ENCODE measurements at places on chromosomes 12 and 14. TPM values are rescaled to one million over a fixed set of nuclear protein-coding genes. Genes with fewer than 3 reads are reported as not detected.

The M6PR gene
- 142 TPM for total RNA-seq

The RNF212B gene
- not detected for total RNA-seq

The USP15 gene
- total RNA-seq = 61.8 TPM

The P2RX2 gene
- total RNA-seq = not detected

The CDCA3 gene
- total RNA-seq = 44.3 TPM

The KRT79 gene
- total RNA-seq = not detected

The TMTC1 gene
- total RNA-seq = 5.1 TPM

The TMEM63C gene
- not detected for total RNA-seq

The ITGB7 gene
- not detected for total RNA-seq

The NPC2 gene
- 238 TPM for total RNA-seq

The ABCC9 gene
- total RNA-seq = not detected

The SLC8A3 gene
- total RNA-seq = not detected

The LAG3 gene
- 4.1 TPM for total RNA-seq

The RFX4 gene
- not detected for total RNA-seq

The MFAP5 gene
- total RNA-seq = not detected

The TSHR gene
- not detected for total RNA-seq

The NCOR2 gene
- total RNA-seq = 297 TPM

The TSPAN19 gene
- not detected for total RNA-seq

The KERA gene
- not detected for total RNA-seq

The TAS2R46 gene
- 2.4 TPM for total RNA-seq

The TSPAN8 gene
- 1.6 TPM for total RNA-seq

The HPD gene
- total RNA-seq = not detected

The KRT4 gene
- total RNA-seq = not detected

The HNF1A gene
- total RNA-seq = not detected

The FGD6 gene
- total RNA-seq = 14.0 TPM

The PLXNC1 gene
- total RNA-seq = 0.04 TPM

The SLC4A8 gene
- 9.7 TPM for total RNA-seq

The PSMA3 gene
- 240 TPM for total RNA-seq

The NGB gene
- not detected for total RNA-seq

The SLC39A2 gene
- not detected for total RNA-seq

The GPR132 gene
- total RNA-seq = not detected

The SSTR1 gene
- total RNA-seq = 1.4 TPM

The RPL10L gene
- total RNA-seq = not detected

The LUM gene
- 1.9 TPM for total RNA-seq

The IL22 gene
- not detected for total RNA-seq

The TPH2 gene
- total RNA-seq = not detected

The CPNE6 gene
- not detected for total RNA-seq

The PRB2 gene
- total RNA-seq = not detected

The VSIG10 gene
- 38.4 TPM for total RNA-seq

The L2HGDH gene
- 5.3 TPM for total RNA-seq

The CLEC1A gene
- total RNA-seq = 22.5 TPM

The RNASE2 gene
- total RNA-seq = not detected

The POLR3B gene
- total RNA-seq = 12.3 TPM

The TROAP gene
- 62.4 TPM for total RNA-seq

The ST8SIA1 gene
- total RNA-seq = not detected

The PZP gene
- total RNA-seq = 0.88 TPM

The SRRM4 gene
- not detected for total RNA-seq

The DCN gene
- total RNA-seq = not detected

The AICDA gene
- not detected for total RNA-seq

The KLHL42 gene
- 36.5 TPM for total RNA-seq

The TMEM52B gene
- 0.24 TPM for total RNA-seq

The NINJ2 gene
- 1.4 TPM for total RNA-seq

The CD4 gene
- not detected for total RNA-seq

The DDX54 gene
- 90.0 TPM for total RNA-seq

The BEST3 gene
- 0.18 TPM for total RNA-seq

The FOXG1 gene
- not detected for total RNA-seq

The TCL1B gene
- total RNA-seq = not detected

The SPIC gene
- not detected for total RNA-seq

Data from endothelial cell of umbilical vein (primary cell).